Urinary bladder (tissue), 4 donors: ENCODE measurements at places on chromosomes 16 and 17. TPM values are rescaled to one million over a fixed set of nuclear protein-coding genes. Genes with fewer than 3 reads are reported as not detected.

RTN4RL1 gene
- 1.3 TPM for total RNA-seq

MYL4 gene
- total RNA-seq: 31.7 TPM

FGF11 gene
- total RNA-seq: 2.1 TPM

OR3A3 gene
- total RNA-seq: not detected

PLA2G10 gene
- total RNA-seq: 0.32 TPM

DCTN5 gene
- total RNA-seq: 36.3 TPM

CHD9NB gene
- total RNA-seq: 3.4 TPM

KLHL11 gene
- 35.0 TPM for total RNA-seq

EXOC3L1 gene
- total RNA-seq: 3.4 TPM

ODAD4 gene
- total RNA-seq: 1.4 TPM

ZNF205 gene
- total RNA-seq: 8.9 TPM

OR1A1 gene
- not detected for total RNA-seq

SEPTIN12 gene
- total RNA-seq: not detected

UBN1 gene
- total RNA-seq: 14.1 TPM

DNASE1L2 gene
- total RNA-seq: 0.74 TPM

ST6GALNAC1 gene
- 0.42 TPM for total RNA-seq

PITPNM3 gene
- 2.3 TPM for total RNA-seq

SMIM5 gene
- 4.0 TPM for total RNA-seq

IGF2BP1 gene
- 2.9 TPM for total RNA-seq
